Hematopoietic multipotent progenitor cell treated with erythropoietin and hydrocortisone succinate and interleukin-3 and kit ligand, for 17 days (in vitro differentiated cells): ENCODE measurements at places on chromosomes 1 and 21.

DNA sequence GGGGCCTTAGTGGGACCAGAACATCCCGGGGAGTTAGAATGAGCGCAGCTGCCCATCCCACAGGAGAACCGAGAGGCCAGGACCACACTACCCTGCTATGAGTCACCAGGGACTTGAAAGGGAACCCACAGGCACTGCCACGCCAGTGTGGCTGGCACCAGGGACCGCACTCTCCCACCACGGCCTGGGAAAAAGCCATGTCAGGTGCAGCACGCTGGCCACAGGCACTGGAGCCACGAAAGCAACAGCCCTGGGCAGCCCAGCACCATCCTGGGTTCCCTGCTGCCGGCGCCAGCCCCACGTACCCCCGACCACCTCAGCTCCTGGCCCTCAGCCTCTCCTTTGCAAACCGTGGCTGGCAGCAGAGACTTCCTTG is 14.1 kb upstream of the TMEM240 start:
- DNase-seq = no peak

- no peak for DNase-seq
These were observed 37.5 kb downstream of the DISP1 start for GRCh38 chr1:222852326-222852725.

DNA sequence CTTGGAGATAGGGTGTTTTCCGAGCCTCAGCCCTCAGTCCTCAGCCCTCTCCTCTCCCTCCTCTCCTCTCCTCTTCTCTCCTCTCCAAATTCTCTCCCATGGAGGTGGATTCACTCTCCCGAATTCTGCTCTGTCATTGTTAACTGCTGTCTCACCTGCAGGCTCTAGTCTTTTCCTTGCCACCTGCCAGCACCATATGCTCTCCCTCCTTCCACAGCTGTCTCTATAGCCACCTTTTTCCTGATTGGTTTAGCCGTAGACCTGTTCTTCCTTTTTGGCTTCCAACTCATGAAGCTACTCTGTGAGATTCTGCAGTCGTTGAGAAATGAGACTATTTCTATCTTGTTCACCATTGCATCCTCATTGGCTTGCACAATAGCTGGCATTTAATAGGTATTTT is 19.7 kb downstream of the COG2 start:
- no peak for DNase-seq

DNA sequence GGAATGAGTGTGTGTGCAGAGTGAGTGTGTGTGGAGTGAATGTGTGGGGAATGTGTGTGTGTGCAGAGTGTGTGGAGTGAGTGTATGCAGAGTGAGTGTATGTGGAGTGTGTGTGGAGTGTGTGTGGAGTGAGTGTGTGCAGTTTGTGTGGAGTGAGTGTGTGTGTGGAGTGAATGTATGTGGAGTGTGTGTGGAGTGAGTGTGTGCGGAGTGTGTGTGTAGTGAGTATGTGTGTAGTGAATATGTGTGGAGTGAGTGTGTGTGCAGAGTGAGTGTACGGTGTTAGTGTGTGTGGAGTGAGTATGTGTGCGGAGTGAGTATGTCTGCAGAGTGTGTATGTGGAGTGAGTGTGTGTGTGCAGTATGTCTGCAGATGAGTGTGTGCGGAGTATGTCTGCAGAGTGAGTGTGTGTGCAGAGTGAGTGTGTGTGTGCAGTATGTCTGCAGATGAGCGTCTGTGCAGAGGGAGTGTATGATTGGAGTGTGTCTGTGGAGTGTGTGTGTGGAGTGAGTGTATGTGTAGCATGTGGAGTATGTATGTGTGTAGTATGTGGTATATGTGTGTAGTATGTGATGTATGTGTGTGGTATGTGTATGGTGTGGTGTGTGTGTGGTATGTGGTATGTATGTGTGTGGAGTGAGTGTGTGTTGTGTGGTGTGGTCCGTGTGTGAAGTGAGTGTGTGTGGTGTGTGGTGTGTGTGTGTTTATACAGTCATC is 59.7 kb upstream of the CLDN14 start:
- DNase-seq = no peak

DNA sequence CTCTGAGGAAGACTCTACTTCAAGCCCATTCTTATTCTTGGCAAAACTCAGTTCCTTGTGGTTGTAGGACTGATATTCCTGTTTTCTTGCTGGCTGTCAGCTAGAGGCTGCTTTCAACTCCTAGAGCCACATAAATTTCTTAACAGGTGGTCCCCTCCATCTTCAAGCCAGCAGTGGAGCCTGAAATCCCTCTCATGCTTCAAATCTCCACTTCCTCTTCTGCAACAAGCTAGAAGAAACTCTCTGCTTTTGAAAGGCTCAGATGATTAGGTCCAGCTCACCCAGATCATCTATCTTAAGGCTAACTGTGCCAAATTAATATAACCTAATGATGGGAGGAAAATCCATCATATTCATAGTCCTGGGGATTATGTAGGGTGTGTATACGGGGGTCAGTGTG is 43.2 kb upstream of the CD34 start:
- DNase-seq = no peak

DNA sequence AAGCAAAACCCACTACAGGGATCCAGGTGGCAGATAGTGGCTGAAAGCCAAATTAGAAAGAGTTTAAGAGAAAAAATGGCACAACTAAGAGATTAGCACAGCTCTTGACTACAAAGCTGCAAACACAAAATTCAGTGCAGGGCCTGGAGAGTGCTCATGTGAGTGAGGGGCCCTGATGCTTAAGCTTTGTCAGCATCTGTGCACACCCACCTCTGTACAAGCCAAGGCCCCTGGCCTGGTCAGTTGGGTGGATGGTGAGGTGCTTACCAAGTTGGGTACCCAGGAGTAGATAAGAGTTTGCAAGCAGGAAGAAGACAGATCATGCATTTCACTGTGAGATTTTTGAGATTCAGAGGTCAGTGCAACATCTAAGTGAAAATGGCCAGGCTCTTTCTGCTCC is 62.7 kb upstream of the ATP1B1 start:
- DNase-seq = no peak

DNA sequence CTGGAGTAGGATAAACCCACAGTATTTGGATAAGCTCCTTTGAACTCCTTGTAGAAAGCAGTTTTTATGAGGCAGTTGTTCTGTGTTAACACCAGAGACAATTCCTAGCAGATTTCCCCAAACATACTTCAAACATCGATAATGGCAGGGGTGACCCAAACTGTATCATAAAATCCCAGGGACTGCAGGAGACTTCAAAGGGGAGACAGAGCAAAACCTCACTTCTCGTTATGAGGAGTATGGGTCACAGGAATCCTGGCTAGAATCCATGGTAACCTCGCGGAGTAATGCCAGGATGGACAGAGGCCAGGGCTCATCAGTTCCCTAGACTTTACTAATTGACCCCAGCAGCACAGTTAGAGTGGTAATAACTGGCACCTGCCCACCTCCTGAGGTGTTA is 148.0 kb downstream of the DHRS3 start:
- DNase-seq = no peak

DNA sequence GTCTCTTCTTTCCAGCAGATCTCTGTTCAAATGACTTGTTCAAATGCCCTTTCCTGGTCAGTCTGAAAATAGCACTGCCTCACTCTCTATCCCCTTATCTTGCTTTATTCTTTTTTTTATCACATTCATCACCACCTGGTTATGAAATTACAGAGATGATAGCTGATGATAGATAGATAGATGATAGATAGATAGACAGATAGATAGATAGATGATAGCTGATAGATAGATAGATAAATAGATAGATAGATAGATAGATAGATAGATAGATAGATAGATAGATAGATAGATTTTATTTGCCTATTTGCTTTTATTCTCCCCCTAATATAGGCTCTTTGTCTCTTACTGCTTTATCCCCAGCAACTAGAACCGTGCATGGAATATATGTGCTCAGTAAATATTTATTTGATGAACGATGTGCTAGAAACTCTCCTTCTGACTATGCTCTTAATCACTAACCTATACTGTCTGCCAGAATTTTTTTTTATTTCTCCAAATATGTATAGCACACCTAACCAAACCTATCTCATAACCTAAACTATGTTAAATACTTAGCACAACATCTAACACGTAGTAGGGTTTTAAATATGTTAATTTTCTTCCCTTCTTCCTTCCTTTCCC is 372.8 kb upstream of the DUSP10 start:
- no peak for DNase-seq

GRCh38 chr1:104720741-104721140 is 971.0 kb downstream of the AMY1C start:
- DNase-seq = no peak
